Prostate gland (tissue), 2 donors: ENCODE measurements at places on chromosomes 13 and 19. TPM values are rescaled to one million over a fixed set of nuclear protein-coding genes. Genes with fewer than 3 reads are reported as not detected.

Gene PROZ
- not detected for total RNA-seq

Gene TNNT1
- total RNA-seq, result 87.9 TPM

Gene C2CD4C
- 3.1 TPM for total RNA-seq

Gene PRR22
- total RNA-seq, result 1.6 TPM

DNA sequence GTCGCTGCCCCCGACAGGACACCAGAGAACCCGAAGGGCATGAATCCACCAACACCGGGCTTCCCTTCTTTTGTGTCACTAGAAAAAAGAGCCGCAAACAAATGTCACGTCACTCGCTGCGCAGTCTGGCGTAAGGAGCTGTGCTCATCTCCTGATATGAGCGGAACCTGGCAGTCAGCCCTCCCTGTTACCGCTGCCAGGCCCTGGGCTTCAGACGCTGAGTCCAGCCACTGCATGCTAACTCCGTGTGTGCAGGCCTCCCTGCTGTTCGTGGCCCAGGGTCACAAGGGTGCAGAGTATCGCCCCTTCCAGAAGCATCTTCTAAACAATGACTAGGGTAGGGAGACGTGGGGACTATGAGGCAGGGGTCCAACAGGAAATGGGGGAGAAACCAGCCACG is 71.3 kb downstream of the SLC7A1 start:
- H3K4me1 ChIP-seq, result no peaks in the 10 kb centered on the region
- no peaks in the 10 kb centered on the region for H3K36me3 ChIP-seq
- H3K27me3 ChIP-seq, result no peaks in the 10 kb centered on the region
- H3K4me3 ChIP-seq, result no peak overlapping the region

DNA sequence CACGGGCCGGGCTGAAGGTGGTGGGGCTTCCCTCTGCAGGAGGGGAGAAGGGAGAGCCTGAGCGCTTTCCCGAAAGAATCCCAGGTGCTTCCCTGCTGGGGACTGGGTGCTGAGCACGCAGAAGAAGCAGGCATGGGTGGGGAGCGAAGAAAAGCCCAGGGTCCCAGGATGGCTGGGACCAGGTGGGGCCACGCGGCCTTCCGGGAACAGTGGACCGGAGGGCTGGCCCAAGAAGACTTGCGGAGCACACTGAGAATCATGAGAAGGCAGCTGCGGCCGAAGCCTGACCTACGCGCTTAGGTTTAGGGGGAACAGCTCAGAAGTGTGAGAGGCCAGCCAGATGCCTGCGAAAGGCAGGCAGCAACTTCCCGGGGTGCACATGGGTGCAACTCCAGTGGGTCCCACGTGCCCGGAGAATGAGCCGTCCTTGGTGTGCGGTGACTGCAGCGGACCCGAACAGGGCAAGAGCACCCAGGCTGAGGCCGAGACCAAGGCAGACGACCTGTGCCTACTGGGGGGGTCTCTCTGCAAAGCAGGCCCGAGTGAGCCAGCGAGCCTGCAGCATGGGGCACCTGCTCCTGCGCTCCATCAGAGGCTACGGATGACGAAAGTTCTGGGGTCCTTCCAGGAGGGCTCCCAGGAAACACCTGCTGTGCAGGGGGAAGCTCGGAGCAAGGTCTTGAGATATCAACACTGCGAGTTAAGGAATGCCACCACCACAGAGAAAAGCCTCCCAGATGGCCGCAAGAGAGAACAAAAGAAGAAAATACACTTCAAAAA is 52.4 kb downstream of the MLLT1 start:
- DNase-seq, result no peak
- H3K4me3 ChIP-seq, result no peak overlapping the region
- no peak overlapping the region for H3K27ac ChIP-seq
- H3K36me3 ChIP-seq, result peaks cover 5% of the 10 kb centered on the region
- peaks cover 3% of the 10 kb centered on the region for H3K4me1 ChIP-seq
- no peaks in the 10 kb centered on the region for H3K27me3 ChIP-seq

- no peaks in the 10 kb centered on the region for H3K36me3 ChIP-seq
- no peak overlapping the region for H3K4me3 ChIP-seq
- H3K27me3 ChIP-seq, result peaks cover 11% of the 10 kb centered on the region
- no peak for DNase-seq
- H3K27ac ChIP-seq, result no peak overlapping the region
Measured at GRCh38 chr13:111970494-111971141, 96.3 kb upstream of the SOX1 start.

GRCh38 chr13:106867249-106867648 is 299.3 kb upstream of the ARGLU1 start:
- H3K4me1 ChIP-seq, result no peaks in the 10 kb centered on the region
- no peaks in the 10 kb centered on the region for H3K36me3 ChIP-seq
- H3K4me3 ChIP-seq, result peak overlapping the region; percentile 6
- no peaks in the 10 kb centered on the region for H3K27me3 ChIP-seq
- H3K27ac ChIP-seq, result no peak overlapping the region

DNA sequence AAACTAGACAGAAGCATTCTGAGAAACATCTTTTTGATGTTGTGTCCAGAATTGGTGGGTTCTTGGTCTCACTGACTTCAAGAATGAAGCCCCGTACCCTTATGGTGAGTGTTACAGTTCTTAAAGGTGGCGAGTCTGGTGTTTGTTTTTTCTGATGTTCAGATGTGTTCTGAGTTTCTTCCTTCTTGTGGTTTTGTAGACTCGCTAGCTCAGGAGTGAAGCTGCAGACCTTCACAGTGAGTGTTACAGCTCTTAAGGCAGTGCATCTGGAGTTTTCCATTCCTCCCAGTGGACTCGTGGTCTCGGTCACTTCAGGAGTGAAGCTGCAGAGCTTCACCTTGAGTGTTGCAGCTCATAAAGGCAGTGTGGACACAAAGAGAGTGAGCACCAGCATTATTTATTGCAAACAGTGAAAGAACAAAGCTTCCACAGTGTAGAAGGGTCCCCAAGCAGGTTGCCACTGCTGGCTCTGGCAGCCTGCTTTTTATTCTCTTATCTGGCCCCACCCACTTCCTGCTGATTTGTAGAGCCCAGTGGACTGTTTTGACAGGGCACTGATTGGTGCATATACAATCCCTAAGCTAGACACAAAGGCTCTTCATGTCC is 1820.8 kb downstream of the UQCRFS1 start:
- no peaks in the 10 kb centered on the region for H3K27me3 ChIP-seq
- no peaks in the 10 kb centered on the region for H3K36me3 ChIP-seq
- no peaks in the 10 kb centered on the region for H3K4me1 ChIP-seq
- no peak overlapping the region for H3K27ac ChIP-seq
- DNase-seq, result no peak

- no peak for DNase-seq
- H3K4me3 ChIP-seq, result no peak overlapping the region
- no peak overlapping the region for H3K27ac ChIP-seq
- no peaks in the 10 kb centered on the region for H3K36me3 ChIP-seq
- H3K27me3 ChIP-seq, result no peaks in the 10 kb centered on the region
Measured at GRCh38 chr19:55305491-55305890, 19.6 kb downstream of the TMEM150B start.

- H3K27me3 ChIP-seq, result no peaks in the 10 kb centered on the region
- H3K27ac ChIP-seq, result no peak overlapping the region
- DNase-seq, result no peak
- no peak overlapping the region for H3K4me3 ChIP-seq
Measured at GRCh38 chr13:110509971-110510786, 51.3 kb downstream of the RAB20 start.

GRCh38 chr13:113869263-113869662 is 5.4 kb upstream of the GAS6 start:
- no peaks in the 10 kb centered on the region for H3K4me1 ChIP-seq
- no peak overlapping the region for H3K27ac ChIP-seq
- no peaks in the 10 kb centered on the region for H3K36me3 ChIP-seq
- no peak overlapping the region for H3K4me3 ChIP-seq

DNA sequence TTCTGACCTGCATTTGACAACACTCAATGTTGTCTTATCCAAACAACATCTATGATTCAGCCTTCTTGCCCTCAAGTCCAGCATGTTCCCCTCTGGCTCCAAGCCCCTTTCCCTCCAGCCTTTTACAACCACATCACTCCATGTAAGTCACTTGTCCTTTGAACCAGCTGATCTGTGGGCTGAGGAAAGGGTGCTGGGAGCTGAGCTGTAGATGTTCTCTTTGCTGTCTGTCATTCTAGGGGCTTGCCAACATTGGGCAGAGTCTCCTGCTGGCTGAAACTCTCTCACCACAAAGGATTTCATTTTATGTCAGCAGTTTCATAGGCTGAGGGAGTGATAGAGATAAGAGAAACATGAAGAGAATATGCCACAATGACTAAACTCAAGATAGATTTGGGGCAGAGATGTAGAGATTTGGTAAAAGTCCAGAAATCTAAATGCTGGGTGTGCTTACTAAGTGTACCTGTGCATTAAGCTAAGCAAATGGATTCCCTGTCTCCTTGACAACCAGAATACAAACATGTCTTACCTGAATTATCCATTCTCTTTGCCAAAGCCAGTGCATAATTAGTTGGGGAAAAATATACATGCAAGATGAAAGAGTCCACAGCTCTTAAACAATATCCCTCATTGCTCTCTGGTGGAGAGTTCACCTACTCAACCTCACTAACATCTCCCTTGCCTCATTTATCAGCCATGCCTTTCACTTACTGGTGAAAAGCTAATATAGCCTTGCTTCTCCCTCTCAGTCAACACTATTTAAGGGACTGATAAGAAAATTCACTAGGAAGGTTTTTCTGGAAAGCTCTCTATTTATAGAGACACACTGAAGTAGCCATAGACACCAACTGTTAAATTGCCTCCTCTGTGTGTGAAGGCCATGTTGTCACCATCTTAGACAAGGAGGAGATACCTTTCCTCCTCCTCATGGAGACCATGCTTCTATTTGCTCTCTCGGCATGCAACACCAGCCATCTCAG is 175.5 kb upstream of the SERP2 start:
- H3K4me1 ChIP-seq, result no peaks in the 10 kb centered on the region
- H3K27me3 ChIP-seq, result no peaks in the 10 kb centered on the region
- no peak overlapping the region for H3K27ac ChIP-seq
- no peaks in the 10 kb centered on the region for H3K36me3 ChIP-seq
- no peak overlapping the region for H3K4me3 ChIP-seq

DNA sequence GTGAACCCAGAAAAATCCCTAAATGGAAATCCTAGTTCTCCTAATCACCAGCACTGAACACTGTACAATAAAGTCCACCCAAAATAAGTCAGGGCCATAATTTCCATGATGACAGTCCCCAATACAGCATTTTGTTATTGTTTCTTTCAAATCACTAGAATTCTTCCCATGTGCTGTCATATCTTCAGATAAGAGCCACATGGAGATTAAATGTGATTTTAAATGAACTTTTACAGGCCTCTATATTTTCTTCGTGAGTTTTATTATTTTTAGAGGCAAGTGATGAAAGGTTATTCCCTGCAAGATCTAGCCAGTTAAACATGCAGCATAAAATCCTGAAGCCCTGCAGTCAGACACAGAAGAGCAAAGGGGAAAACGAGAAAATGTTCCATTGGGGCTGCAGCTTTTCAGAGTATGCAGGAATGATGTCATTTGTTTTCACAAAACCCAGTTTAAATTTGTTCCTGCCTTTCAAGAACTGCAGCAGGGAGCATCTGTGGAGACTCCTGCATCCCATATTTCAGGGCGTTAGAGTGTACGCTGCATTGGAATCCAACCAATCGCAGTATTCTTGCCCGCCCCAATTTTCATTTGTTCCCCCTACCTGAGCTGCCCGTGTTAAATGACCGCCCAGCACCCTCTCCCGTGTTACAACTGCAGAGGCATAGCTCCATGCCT is 167.2 kb upstream of the KLF12 start:
- no peak for DNase-seq
- H3K27me3 ChIP-seq, result no peaks in the 10 kb centered on the region
- no peak overlapping the region for H3K27ac ChIP-seq
- H3K4me1 ChIP-seq, result no peaks in the 10 kb centered on the region

GRCh38 chr19:31535691-31536460 is 186.6 kb upstream of the TSHZ3 start:
- no peaks in the 10 kb centered on the region for H3K27me3 ChIP-seq
- H3K4me1 ChIP-seq, result no peaks in the 10 kb centered on the region
- DNase-seq, result no peak
- H3K27ac ChIP-seq, result no peak overlapping the region
- H3K36me3 ChIP-seq, result no peaks in the 10 kb centered on the region
- H3K4me3 ChIP-seq, result no peak overlapping the region

GRCh38 chr19:6528544-6529121 is 2.2 kb upstream of the TNFSF9 start:
- H3K4me3 ChIP-seq, result no peak overlapping the region
- H3K4me1 ChIP-seq, result peaks cover 9% of the 10 kb centered on the region

DNA sequence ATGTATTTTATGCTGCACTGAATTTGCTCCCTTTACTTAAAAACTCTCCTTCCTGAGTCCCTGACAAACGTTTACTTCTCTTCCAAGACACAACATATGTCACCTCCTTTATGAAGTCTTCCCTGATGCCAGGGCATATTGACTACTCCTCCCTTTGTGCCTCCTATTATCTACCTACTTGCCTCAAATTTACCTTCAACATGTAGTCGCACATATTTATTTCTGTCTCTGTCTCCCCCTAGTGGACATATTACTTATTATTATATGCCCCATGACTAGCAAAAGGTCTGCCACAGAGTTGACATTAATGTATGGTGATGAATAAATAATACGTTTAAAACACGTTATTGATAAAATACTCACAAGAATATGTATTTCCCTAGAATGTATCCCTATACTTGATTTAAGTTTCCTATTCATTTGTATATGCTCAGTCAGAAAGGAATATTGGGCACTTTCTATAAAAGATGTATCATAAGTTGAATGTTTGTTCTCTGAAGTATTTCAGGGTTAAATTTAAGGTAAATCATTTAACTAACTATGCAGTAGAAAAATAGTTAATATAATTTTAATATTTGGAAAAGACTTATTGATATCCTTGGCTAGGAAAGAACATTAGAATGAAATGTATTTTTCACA is 250.3 kb upstream of the ATXN8OS start:
- no peak overlapping the region for H3K27ac ChIP-seq
- no peaks in the 10 kb centered on the region for H3K4me1 ChIP-seq
- H3K36me3 ChIP-seq, result no peaks in the 10 kb centered on the region

DNA sequence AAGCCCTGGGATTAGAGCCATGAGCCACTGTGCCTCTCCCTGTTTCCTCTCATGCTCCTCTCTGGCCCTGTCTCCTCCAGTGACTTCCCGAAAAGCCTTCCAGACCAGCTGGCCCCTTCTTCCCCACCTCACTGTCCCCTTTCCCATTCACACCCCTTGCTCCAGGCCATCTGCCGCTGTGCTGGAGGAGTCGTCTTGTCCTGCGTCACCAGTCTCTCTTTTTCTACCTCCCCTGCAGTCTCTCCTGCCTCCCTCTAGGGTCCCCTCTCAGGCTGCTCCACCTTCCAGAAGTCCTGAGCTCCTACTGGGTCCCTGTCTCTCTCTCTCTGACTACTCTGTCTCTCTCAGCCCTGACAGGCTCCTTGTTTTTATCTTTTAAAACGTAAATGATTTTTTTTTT is 5.3 kb upstream of the FFAR1 start:
- no peaks in the 10 kb centered on the region for H3K4me1 ChIP-seq
- no peaks in the 10 kb centered on the region for H3K36me3 ChIP-seq
- no peak overlapping the region for H3K4me3 ChIP-seq
- H3K27me3 ChIP-seq, result peaks cover 3% of the 10 kb centered on the region
- no peak overlapping the region for H3K27ac ChIP-seq
- DNase-seq, result no peak

GRCh38 chr19:47417746-47418691 is 1.3 kb downstream of the MEIS3 start:
- no peaks in the 10 kb centered on the region for H3K36me3 ChIP-seq
- H3K27me3 ChIP-seq, result peaks cover 25% of the 10 kb centered on the region
- H3K4me3 ChIP-seq, result peak overlapping the region; percentile 52
- H3K27ac ChIP-seq, result no peak overlapping the region
